Osteocyte (in vitro differentiated cells): ENCODE measurements at places on chromosomes 2 and 18. TPM values are rescaled to one million over a fixed set of nuclear protein-coding genes. Genes with fewer than 3 reads are reported as not detected.

Gene NR4A2
- 1.4 and 1.8 TPM in 2 replicates for total RNA-seq

Gene IGFBP2
- 2,796 and 2,855 TPM in 2 replicates for total RNA-seq

Gene SERPINB3
- not detected in 2 replicates for total RNA-seq

Gene SERPINB4
- total RNA-seq: not detected in 2 replicates

Gene SP100
- total RNA-seq: 120 and 122 TPM in 2 replicates

Gene NOL4
- total RNA-seq: not detected in 2 replicates

Gene COL5A2
- total RNA-seq: 1,873 and 1,955 TPM in 2 replicates

Gene DSG4
- not detected in 2 replicates for total RNA-seq

Gene GAL3ST2
- total RNA-seq: 0.48 TPM in 1 of 2 replicates, not detected in the other

Gene CNGA3
- not detected in 2 replicates for total RNA-seq

DNA sequence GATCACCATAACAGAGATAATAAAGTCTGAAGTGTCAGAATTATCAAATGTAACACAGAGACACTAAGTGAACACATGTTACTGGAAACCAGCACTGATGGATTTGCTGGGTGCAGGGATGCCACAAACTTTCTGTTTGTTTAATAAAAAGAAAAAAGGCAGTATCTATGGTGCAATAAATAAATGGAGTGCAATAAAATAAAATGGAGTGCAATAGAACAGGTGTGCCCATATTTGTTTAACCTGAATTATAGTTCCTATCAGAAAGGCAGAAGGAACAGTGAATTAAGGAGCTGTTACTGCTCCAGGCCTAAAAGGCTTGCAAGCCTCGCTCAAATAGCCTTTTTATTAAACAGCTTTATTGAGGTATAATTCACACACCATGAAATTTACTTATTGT is 81.0 kb upstream of the KIDINS220 start:
- DNase-seq: no peak

GRCh38 chr2:225531559-225531958 is 132.0 kb downstream of the NYAP2 start:
- DNase-seq: no peak

GRCh38 chr2:237513693-237514092 is 26.6 kb downstream of the MLPH start:
- no peak for DNase-seq

- DNase-seq: no peak
Observed at GRCh38 chr2:184904991-184905390, 306.7 kb downstream of the ZNF804A start.

DNA sequence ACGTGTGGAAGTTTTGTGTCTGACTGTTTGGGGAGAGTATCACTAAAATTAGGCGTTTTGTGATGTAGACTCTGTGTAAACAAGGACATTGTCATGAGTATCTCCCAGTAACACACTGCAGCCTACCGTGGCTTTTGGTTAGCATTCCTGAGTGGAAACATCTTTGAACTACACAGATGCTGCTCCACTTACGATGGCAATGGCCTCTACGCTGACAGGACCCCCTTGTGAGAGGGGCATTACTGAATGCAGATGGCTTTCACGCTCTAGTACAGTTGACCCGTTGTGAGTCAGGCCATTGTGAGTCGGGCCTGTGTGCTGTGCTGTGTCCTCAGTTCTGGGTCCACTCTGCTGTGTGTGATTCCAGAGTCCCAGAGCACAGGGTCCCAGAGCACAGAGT is 34.4 kb upstream of the ADNP2 start:
- peak; percentile 40 for DNase-seq

DNA sequence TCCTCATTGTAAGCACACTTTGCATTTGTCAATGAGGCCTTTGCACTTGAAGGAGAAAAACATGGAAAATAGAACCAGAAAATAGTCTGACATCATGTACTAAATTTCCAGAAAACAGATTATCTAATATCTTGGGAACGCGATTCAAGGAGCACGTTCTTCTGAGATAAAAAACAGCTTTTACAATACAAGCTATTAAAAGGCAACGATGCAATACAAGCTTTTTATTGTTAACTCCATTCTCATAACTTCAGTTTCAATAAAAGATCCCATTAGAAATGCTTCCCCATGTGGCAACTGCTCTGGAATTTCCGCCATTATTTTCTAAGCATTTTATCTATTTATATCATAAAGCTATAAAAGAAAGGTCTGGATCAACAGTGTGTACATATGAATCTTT is 40.3 kb downstream of the NRXN1 start:
- DNase-seq: no peak

- no peak for DNase-seq
Observed at GRCh38 chr2:220034426-220035130, 407.1 kb downstream of the SLC4A3 start.

GRCh38 chr2:14942987-14943386 is 310.5 kb downstream of the LRATD1 start:
- no peak for DNase-seq

GRCh38 chr2:191965733-191966132 is 118.8 kb upstream of the CAVIN2 start:
- DNase-seq: no peak

GRCh38 chr2:98489486-98489885 is 44.8 kb downstream of the INPP4A start:
- DNase-seq: no peak

- DNase-seq: no peak
Observed at GRCh38 chr2:33000986-33001385, 54.2 kb downstream of the LTBP1 start.

GRCh38 chr2:231708773-231709635 is 679 bp downstream of the PTMA start:
- DNase-seq: no peak

DNA sequence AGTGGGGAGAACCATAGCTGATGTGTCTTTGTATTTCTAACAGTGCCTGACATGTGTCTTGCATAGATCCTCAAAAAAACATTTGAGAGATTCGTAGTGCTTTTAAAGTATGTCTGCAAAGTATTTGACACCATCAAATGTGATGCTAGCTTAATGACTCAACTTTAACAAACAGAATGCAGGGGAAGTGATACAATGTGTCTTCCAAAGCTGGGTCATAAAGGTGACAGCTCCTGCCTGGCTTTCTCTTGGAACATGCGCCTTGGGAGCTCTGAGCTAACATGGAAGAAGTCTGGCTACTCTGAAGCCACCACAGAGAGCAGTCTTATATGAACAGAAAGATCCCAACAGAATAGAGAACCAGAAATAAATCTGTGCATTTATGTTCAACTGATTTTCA is 78.2 kb downstream of the C1D start:
- no peak for DNase-seq

DNA sequence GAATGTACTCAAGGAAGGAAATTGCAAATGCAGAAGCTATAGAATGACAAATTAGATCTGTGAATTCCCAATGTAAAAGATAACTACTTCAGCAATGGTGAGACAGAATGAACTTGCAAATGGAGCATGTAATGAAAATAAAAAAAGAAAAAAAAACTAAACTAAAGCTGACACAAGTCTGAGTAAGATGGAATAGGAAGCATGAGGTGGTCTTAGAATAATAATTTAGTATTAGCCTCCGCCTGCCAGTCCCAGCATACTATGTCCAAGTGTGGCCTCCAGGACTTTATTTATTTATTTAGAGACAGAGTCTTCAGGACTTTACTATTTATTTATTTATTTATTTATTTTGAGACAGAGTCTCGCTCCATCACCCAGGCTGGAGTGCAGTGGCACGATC is 37.4 kb upstream of the SLC39A10 start:
- DNase-seq: no peak

- no peak for DNase-seq
Observed at GRCh38 chr2:3461801-3462492, 57.4 kb downstream of the ADI1 start.

- DNase-seq: no peak
Observed at GRCh38 chr2:17196380-17196779, 321.9 kb downstream of the RAD51AP2 start.

- no peak for DNase-seq
Observed at GRCh38 chr18:31611511-31611910, 19.8 kb downstream of the TTR start.

GRCh38 chr18:35045806-35046205 is 4.6 kb downstream of the MAPRE2 start:
- no peak for DNase-seq

GRCh38 chr2:88530081-88530480 is 77.6 kb upstream of the FOXI3 start:
- DNase-seq: no peak

DNA sequence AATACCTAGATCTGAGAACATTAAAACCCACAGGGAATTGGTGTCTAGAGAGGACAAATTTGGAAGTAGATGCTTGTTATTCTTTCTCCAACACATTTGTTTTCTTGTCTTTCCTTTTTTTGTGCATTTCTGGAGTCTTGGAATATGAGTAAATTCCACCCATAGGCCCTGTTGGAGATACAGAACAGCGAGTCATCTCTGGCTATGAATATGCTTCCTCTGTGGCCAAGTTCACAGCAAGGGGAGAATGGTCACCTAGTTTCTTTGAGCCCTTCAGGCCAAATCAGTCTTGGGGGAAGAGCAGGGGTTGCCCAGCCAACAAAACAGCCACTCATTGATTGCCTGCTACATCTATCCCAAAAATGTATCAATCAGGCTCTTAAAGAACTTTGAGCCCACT is 31.3 kb downstream of the SP140L start:
- no peak for DNase-seq

DNA sequence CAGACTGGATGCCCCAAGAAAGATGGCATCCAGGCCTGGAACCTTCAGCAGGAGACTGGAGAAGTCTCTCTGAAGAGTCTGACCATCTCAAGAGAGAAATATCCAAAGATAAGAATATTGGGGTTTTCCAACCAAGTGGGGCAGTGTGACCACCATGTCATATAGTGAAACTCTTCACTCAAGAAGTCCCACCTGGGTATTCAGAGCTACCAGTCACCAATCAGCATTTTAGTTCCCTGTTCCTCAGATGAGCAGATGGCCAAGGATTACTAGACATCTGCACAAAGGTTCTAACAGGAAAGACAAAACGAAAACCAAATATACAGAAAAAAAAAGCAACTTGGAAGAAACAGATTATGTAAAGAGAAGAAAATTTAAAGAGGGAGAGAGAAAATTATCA is 38.5 kb upstream of the CXCR4 start:
- no peak for DNase-seq

DNA sequence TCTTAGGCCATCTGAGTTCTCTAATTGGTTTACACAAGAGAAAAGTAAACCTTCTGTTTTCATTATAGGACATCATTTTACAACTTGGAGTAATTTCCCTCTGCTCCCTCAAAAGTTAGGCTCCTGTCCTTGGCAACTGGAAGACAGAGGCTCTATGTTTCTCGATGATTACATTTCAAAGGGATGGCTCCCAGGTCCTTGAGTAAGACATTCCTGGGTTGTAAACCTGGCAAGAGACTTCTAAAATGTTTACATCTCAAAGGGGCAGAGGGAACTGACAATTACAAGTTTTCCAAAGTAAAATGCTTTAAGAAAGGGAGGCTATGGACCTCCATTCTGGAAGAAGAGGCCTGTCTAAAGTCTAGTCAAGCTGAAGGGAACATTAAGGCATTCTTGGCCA is 268.3 kb upstream of the REG3G start:
- DNase-seq: no peak

DNA sequence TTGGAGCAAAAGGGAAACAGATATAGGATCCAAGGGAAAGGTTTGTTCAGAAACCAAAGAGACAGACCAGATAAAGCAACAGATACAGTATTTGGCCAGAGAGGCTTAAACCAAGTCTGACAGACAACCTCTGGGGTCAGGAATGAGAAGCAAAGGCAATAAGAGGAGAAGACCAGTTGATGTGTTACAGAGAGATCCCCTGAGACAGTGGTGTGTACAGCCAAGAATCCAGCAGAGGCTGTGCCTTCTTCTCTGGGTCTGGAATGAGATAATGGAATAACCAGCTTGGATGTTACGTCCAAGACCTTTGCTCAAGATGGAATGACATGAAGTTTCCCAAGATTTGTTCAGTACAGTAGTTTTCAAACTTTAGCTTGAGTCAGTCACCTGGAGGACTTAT is 61.1 kb downstream of the MDH1 start:
- DNase-seq: no peak

DNA sequence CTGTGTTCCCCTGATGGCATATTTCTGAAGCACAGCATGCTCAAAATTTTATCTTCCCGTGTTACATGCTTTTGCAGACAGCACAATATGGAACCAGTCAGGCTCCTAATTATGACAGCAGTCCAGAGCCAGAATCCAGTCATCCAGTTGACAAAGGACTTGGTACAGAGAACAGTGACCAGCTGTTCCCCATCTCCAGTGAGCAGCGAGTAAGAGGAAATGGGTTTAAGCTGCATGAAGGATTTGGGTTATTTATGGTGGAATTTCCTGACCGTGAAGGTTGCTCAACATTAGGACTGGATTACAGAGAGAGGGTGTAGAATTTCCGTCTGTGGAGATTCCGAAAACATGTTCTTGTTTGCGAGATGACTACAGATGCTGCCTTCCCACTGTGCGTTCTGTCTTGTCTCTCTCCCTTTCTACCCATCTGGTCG is 24.4 kb downstream of the SGPP2 start:
- no peak for DNase-seq

DNA sequence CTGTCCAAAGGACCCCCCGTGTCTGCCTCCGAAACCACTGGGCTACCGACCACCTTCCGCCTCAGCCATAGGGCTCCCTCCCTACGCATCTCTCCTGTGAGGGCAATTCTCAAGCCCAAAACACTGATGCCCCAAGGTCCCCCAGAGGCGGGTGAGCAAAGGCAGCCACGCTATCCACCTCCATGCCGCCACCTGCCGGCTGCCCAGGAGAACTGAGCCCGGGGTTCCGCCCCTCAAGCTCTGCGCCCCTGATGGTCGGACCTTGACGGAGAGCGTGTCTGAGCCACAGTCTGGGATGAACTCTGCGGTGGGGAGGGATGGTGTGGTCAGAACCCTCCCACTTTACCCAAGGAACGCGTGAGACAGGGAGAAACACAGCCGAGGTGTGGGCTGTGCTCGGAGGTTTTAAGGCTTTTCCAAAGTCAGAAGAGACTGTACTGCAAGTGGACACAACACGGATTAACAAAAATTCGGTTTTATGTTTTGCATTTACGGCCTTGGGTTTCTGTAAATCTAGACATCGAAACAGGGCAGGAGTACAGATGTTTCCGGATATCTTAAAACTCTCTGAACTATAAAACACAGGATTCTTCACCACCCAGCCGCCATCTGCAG is 114.1 kb downstream of the ZNF516 start:
- no peak for DNase-seq

GRCh38 chr18:31617031-31617717 is 25.5 kb downstream of the TTR start:
- no peak for DNase-seq

DNA sequence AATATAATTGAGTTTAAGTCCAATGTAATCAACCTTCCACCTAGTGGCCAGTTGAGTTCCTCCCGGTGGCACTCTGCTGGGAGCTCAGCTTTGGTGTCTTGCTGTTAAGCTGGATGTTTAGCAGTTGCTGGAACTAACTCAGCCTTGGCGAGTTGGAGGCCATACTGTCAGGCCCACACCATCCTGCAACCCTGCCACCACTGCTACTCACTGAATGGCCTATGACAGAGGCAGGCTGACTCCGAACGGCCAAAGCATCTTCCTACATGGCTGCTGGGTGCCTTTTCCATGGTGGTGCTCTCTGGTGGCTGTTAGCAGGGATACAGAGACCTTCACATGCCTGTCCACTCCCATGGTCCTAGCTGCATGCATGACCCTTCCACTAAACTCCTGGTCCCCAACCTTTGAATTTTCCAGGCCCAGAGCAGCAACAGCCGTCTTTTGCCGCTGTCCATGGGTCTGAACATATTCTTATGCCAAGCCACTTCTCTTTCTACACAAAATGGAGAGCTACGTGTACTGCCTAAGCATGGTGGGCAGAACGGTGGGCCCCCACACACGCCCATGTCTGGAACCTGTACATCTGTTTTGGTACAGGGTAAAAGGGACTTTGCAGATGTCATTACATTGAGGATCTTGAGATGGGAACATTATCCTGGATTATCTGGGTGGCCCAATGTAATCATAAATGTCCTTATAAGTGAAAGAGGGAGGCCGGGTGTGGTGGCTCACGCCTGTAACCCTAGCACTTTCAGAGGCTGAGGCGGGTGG is 15.0 kb upstream of the TRAF3IP1 start:
- no peak for DNase-seq
